ENCODE measurements at places on chromosomes 4 and X.

- no peak for DNase-seq
Measured at GRCh38 chrX:115459883-115460880, 100.8 kb upstream of the PLS3 start.

GRCh38 chr4:81146466-81146865 is 68.6 kb downstream of the PRKG2 start:
- DNase-seq: no peak

GRCh38 chrX:2965965-2966364 is 36.8 kb upstream of the ARSD start:
- no peak for DNase-seq

DNA sequence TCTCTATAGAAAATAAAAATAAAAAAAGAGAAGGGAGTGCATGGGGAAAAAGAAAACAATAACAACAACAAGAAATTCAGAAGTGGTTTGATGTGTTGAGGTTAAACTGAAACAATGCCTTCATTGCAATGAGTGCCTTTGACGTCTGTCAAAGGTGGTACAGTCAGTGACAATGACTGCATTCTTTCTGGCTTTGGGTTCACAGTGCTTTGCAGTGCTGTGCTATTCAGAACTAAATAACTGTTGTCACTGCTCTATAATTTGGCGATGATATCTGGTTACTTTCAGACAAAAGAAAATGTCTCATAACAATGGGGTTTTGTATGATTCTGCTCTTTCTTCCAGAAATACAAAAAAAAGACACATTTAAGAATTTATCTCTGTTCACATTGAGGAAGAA is 488.6 kb upstream of the MAGEB2 start:
- DNase-seq: no peak

DNA sequence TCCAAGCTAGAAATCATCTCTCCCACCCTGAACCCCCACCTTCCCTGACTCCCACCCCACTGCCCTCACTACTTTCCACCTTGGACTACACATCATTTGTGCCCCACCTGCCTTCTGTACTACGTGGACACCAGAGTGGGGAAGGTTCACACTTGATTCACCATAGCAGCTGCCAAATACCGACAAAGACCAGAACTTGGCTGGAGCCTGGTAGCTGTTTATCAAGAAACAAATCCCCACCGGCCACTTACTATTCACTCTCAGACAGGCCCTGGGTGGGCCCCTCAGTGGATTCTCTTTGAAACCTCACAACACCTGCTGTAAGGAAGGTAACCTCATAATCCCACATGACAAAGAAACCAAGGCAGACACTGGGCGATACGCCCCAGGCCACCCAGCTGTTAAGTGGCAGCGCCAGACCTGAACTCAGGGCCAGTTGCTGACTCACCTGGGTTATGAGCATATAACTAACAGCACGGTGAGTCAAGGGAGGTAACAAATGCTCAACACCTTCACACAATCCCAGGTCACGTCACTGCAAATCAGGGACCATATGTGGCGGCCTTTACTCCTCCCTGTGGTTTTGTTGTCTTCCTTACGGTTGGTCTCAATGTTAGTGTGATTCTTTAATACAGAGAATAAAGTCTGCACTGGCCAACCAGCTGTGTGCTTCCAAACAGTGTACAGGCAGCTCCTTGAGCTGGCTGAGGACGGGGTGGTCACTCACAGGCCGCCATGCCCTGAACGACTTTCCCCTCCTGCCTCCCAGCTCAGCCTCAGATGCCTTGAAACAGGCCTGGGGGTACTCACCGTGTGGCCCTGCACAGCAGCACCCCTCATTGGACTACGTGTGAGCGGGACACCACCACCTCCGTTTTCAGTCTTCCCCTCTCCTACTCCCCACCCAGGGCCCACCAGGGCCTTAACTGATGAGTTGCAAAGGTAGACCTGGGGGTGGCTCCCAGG is 7.5 kb downstream of the WDR1 start:
- DNase-seq: peak; percentile 74

GRCh38 chrX:75968293-75968692 is 183.2 kb upstream of the MAGEE2 start:
- no peak for DNase-seq

GRCh38 chr4:19700992-19701391 is 550.7 kb upstream of the SLIT2 start:
- no peak for DNase-seq

DNA sequence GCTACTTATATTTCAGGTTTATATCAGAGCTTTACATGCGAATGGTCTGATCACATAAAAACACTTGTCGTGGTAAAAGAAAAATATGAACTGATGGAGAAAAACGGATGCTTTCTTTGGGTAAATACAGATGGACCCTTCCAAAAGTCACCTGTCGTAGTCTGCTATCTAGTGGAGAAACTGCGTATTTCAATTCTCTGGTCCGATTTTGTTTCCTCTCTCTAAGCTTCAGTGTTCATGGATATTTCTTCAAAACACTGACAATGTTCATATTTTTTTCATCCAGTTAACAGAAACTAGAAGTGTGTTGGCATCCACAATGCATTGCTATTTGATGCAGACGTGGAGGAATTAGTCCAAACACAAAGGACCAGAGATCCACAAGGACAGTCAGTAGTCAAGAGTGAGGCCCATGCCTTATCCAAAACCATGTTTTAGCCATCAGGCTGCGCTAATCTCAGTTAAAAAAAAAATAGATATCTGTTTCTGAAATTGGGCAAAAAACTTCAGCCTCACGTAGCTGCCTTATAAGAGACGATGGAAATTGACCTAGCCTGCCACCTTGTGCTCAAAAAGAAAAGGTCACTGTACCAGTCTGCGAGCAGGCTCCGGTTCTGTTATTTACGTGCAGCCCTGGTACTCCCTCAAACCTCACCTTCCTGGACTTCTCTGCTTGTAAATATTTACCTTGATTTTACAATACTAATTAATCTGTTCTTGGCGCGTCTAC is 16.0 kb downstream of the MEPE start:
- peak; percentile 21 for DNase-seq

DNA sequence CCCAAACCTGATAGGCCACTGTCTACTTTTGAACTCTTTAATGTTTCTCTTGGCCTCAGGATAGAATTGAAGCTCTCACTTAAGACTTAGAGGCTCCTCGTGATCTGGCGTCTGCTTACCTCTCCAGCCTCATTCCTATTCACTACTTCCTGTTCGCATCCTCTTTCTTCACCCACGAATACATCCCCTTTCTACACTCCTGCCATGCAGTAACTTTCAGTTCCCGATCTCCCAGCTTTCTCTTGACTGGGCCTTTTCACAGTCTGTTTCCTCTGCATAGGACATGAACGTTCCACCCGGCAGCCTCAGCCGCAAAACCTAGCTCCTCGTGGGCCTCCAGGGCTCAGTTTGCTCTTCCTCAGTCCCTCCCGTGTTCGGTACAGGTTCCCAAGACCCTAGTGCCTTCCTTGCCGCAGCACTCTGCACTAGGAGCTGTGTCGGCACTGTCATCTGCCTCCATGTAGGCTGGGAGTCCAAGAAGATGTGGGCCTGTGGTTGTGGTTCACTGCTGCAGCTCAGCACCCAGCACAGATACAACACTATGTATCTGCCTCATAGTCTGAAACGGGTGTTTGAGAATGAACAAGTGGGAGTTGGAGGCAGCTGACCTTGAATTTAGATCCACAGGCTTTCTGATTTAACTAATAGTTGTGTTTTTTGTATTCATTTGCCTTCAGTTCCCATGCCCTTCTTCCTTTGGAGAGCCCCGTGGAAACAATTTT is 15.8 kb downstream of the RPL39 start:
- no peak for DNase-seq

DNA sequence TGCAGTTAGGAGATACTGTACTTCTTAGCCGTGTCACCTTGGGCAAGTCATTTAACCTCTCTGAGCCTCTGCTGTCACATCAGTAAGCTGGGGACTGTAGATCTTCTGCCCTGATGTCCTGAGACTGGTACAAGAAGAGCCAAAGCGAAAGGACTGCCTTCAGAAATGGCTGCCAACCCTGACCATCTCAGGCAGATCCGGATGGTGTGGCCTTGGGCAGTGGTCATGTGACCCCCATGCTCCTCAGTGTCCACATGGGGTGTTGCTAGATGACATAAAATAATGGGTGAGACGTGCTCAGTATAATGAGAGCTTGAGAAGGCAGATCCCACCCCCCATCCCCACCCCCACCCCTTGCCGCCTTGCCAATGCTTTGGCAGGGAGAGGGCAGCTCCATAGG is 60.4 kb upstream of the MTM1 start:
- DNase-seq: no peak

DNA sequence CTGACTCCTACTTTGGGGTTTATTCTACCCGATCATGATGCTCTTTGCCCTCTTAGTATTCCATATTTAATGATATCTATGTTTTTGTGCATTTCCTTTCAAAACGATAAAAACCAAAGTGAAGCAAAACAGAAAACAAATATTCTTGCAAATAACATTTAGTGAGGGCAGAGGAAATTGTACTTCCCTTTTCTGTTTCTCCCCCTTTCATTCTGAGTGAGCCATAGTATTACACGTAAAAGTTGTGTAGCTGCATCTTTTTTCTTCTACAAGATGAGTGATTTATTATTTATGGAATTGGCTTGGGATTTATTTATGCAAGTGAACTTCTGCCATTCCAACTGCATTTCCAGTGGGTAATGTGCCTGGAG is 109.9 kb downstream of the AFF2 start:
- DNase-seq: no peak

GRCh38 chr4:102343964-102344519 is 1.2 kb downstream of the SLC39A8 start:
- peak; percentile 18 for DNase-seq

GRCh38 chr4:11746734-11747133 is 318.0 kb upstream of the HS3ST1 start:
- no peak for DNase-seq

DNA sequence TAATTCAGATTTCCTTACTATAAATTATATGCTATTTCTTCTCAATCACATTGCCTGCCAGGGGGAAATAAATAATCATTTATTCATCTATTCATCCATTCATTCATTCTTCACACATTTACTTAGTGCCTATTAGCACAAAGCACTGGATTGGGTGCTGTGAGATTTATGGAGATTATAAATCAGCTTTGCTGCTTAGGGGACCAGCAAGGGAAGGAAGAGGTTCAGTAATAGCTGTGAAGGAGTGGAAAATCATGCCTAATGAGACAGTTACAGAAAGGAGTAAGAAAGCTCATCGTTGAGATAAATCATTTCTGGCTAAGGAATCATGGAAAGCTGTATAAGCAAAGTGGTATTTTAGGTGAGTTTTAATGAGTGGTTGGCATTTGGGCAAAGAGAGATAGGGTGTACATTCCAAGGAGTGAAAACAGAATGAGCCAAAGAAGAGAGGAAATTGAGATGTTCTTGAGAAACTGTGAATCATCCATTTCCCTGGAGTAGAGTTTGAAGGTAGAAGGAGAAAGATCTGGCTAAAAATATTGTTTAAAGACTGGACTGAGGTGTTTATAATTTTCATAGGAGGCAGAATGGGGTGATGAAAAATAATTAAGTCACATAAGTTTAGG is 9.6 kb downstream of the ARSJ start:
- DNase-seq: no peak

- DNase-seq: no peak
Measured at GRCh38 chrX:140092121-140092520, 126.8 kb upstream of the CXorf66 start.

GRCh38 chrX:30781711-30782444 is 107.2 kb downstream of the TAB3 start:
- DNase-seq: no peak

DNA sequence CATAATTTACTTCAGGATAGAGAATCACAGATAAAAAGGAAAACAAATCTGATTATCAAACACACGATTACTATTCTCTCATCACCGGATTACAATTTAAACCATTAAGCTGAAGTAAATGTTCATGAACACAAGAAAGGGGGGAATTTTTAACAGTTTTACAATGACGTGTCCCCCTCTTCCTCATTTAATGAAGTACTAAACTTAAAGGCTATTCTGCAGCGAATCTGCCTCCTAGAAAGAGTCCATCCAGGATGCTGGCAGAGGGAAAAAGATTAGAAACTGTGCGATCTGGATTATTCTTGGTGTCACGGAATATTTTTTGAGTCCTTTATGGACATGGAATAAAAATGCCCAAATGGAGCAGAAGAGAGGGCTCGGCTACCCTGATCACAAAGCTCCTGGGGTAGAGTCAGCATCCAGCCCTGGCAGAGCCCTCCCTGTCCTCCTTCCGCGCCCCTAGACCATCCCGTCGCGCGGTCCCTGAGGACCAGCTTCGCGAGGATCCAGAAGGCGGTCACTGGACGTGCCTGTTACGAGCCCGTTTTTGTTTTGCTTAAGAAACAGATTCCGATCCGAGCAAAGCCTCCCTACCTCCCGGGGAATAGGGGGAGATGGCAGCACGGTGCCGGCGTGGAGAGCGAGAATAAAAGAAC is 1.2 kb downstream of the ELF2 start:
- DNase-seq: no peak

DNA sequence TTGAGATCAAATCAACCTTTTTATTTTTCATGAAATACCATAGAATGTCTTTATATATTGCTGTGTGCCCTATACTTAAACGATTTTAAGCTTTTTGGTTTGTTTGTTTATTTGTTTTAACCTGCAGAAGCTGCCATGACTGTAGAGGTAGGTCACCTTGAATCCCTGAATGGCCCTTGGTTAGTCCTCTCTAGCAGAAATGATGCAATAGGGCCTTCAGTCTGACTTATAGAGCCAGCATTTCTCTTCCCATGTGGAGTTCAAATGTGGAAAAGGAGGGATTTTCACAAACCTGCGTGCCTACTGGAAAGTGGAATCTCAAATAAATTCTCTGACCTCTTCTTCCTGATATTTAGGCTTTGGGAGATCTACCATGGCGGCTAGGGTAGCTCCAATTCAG is 327.9 kb downstream of the MAPK10 start:
- DNase-seq: no peak

DNA sequence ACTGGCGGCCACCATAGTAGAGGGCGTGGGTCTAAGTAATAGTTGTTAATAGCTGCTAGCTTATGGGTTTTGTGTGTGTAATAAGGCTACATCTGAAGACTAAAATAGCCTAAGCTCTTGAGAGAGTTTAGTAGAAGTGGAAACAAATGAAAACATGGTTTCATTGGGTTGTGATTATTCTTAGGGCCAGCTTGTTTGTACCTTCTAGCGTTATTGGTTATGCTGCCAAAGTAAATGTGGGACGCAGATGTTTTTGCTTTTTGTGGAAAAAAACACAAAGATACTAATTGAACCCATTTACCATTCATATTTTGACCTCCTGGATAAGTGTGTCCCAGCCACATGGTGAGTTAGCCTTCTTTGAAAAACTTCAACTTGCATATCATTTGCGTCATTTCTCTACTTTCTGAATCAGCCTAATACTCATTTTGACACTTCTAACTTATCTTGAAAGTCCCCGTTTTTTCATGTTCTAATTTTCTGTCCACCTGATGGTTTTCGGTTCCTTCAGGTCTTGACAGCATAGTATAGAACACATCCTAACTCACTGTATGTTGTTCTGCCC is 305.3 kb downstream of the FRMPD4 start:
- no peak for DNase-seq
